ENCODE measurements at places on chromosomes 7 and 10.
A peak's percentile ranks its signal among the peaks of the same experiment; 100 is the strongest.

DNA sequence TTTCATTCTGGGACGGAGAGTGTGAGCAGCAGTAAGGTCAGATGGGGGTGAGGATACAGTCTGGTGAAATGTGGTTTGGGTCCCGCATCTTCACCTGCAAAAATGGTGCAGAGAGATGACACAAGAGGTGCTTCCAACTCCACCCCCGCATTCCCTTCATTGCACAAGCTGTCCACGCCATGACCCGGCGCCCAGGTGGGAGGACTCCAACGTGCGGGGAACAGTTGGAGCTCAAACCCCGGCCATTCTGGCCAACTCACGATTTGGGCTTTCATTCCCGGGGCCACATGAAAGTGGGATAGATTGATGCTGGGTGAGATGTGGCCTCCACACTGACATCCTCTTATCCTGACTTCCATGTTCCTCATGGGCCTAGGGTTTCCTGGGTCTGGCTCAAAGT, 34.6 kb upstream of the ZNF273 start:
- no peak for DNase-seq

DNA sequence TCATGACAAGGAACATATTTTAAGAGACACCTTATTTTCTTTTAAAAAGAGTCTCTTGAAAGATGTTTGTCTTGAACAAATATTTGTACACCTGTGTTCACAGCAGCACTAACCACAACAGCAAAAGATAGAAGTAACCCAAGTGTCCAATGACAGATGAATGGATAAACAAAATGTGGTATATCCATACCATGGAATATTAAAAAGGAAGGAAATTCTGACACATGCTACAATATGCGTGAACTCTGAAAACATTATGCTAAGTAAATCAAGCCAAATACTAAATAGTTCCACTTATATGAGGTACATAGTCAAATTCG, 17.8 kb downstream of the SGMS1 start:
- no peak for DNase-seq

DNA sequence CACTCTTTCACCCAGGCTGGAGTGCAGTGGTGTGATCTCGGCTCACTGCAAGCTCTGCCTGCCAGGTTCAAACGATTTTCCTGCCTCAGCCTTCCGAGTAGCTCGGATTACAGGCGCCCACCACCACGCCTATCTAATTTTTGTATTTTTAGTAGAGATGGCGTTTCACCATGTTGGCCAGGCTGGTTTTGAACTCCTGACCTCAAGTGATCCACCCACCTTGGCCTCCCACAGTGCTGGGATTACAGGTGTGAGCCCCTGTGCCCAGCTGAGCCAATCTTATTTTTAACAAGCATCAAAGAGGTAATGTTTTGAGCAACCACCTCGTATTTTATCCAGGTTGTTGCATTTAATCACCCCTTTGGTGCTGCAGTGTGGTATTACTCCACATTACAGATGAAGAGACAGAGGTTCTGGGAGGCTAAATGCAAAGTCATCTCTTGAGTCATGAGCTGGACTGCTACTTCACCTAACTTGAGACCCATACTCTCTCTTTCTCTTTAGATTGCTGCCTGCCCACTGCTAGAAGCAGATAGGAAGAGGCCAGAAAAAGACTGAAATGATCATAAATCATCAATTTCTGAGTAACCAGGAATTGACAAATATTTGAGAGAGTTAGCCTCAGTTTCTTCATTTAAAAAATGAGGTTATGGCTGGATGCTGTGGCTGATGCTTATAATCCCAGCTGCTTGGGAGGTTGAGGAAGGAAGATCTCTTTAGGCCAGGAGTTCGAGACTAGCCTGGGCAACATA, 116.2 kb downstream of the CAMK1D start:
- no peak for DNase-seq

DNA sequence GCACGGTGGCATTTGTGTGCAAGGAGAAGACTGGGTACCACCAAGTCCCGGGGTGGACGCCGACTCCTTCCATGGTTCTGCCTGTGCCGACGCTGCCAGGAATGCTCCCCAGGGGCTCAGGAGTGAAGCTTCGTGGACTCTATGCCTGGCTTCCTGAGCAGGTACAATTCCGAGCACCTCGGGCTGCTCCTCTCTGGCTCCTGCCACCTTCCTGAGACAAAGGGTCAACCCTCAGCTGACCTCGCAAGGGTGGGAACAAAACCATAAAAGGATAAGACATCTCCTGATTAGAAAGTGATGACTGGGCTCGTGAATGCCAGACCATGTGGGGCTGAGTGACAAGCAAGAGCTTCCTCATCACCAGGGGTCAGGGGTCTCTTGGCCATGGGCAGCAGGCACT, 31.8 kb downstream of the CALML3 start:
- DNase-seq = no peak

GRCh38 chr7:8499128-8499527, 65.7 kb downstream of the NXPH1 start:
- no peak for DNase-seq

GRCh38 chr7:34133356-34133982, 228.1 kb downstream of the BMPER start:
- peak; percentile 59 for DNase-seq

- DNase-seq = no peak
These were observed 36.9 kb downstream of the BAG3 start for GRCh38 chr10:119688033-119688508.

DNA sequence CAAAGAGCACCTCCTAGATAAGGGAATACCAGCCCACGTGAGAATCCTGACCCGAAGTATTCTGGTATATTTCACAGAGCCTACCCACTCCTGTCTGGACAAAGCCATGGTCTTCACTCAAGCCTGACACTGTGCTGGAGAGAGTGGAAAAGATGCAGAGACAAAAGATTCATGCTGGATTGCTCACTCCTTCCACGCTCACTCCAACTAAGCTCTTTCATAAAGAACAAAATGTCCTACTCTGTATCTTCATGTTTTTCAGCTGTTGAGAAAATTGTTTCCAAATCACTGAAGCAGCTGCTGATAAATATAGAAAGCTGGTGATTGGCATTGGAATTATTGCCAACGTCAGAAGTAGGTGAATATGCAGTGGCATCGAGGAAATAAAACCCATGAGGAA, 106.0 kb downstream of the ABLIM1 start:
- no peak for DNase-seq

GRCh38 chr7:80044796-80045195, 89.8 kb upstream of the GNAI1 start:
- DNase-seq = no peak

GRCh38 chr10:128967980-128968756, 498.9 kb upstream of the MGMT start:
- DNase-seq = no peak

DNA sequence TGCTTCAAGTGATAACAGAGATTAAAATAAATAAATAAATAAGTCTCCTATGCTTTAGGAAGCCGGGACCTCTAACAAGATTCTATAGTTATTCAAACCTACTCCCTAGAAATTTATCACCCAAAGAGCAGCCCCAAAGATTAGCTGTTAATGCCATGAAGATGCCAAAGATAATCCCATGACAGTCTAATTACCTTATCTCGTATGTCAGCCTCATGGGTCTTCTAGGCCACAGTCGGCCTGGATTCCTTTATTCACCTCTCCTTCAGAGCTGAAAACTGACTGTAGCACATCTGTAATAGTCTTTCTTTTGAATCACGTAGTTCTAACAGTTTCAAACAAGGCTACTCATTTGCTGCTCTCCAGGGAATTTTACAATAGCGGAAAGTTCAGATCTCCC, 24.2 kb downstream of the COL1A2 start:
- DNase-seq = no peak
